Activated T-cell treated with anti-CD3 and anti-CD28 coated beads for 48 hours (primary cell): ENCODE measurements at places on chromosomes 2 and 18.

- DNase-seq = no peak
These were observed 191.5 kb upstream of the SALL3 start for GRCh38 chr18:78788161-78788560.

- DNase-seq = no peak
These were observed 14.0 kb upstream of the NTSR2 start for GRCh38 chr2:11683966-11684365.

DNA sequence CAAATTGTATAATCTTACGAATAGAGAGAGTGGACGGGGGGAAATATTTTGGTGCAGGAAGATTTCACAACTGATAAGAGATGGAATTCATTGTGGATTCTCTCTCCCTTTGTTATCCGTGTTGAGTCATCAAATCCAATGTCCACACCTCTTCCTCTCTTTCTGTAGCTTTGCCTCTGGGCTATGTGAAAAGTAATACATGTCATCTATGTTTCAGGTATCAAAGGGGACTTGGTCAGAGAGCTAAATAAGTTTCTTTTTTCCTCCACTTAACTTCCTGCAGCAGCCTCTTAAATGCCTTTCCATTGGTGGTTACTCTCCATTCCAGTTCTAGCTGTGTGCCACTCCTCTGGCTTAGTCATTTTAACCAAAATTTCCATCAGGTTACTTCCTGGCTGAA is 169.3 kb upstream of the NXPH2 start:
- DNase-seq = no peak

- DNase-seq = no peak
These were observed 47.0 kb downstream of the TSHZ1 start for GRCh38 chr18:75257605-75258004.

GRCh38 chr2:203915256-203915655 is 21.3 kb upstream of the ICOS start:
- DNase-seq = no peak

- no peak for DNase-seq
These were observed 2.7 kb downstream of the BCL2 start for GRCh38 chr18:63316612-63317555.

- DNase-seq = no peak
These were observed 13.1 kb downstream of the ASPRV1 start for GRCh38 chr2:69948032-69948962.

DNA sequence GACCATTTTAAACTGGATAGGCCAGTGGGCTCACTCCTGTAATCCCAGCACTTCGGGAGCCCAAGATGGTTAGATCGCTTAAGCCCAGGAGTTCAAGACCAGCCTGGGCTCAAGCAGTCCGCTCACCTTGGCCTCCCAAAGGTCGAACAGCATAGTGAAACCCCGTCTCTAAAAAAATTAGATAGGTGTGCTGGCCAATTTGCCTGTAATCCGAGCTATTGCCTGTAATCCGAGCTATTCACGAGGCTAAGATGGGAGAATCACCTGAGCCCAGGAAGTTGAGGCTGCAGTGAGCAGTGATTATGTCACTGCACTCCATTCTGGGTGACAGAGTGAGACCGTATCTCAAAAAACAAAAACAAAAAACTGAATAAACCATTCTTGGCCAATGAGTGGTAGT is 52.6 kb upstream of the EMILIN2 start:
- no peak for DNase-seq

- DNase-seq = no peak
These were observed 168.3 kb downstream of the UXS1 start for GRCh38 chr2:106025796-106026195.

DNA sequence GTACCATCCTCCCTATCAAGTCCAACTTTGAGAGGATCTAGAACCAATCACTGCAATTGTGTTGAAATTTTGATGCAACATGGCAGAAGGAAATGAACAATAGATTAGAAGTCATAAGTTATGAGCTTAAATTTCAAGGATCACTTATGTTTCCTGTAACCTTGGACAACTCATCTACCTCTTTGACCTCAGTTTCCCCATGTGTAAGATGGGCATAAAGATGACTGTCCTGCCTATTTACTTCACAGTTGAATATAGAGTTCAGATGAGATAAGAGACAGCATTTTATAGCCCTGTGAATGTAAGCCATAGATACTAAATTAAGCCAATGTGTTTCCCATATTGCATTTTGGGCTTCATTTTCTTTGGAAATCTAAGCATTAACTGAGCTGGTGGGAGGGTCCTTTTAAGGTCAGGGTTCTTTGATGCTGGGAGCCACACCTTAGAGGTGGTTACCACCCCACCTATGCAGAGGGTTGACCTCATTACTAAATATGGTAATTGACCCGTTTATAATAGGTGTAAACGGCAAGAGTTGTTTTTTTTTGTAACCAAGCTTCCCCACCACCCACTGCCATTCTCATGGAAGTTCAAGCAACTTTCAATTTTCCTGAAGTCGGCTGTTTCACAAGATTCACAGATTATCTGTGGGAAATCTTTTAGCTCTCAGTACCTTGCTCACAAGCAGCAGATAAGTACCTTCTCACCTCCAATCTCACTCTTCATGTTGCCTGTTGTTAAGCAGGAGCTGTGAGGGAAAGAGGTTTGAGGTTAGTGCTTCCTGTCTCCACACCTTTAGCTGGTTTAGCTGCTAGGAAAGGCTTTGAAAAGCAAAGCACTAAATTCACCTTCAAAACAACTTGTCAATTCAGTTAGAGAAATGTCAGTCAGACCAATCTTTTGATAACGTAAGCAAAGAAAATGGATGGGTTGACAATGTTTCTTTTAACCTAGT is 13.3 kb downstream of the CD28 start:
- no peak for DNase-seq
